ENCODE measurements at places on chromosomes 3 and 15. TPM values are rescaled to one million over a fixed set of nuclear protein-coding genes. Genes with fewer than 3 reads are reported as not detected.

ANKRD63 gene
- total RNA-seq: not detected

GABRB3 gene
- total RNA-seq: not detected

DHFR2 gene
- 6.9 TPM for total RNA-seq

PRICKLE2 gene
- not detected for total RNA-seq

DLL4 gene
- total RNA-seq: not detected

LDHAL6B gene
- not detected for total RNA-seq

TAGLN3 gene
- total RNA-seq: not detected

DNA sequence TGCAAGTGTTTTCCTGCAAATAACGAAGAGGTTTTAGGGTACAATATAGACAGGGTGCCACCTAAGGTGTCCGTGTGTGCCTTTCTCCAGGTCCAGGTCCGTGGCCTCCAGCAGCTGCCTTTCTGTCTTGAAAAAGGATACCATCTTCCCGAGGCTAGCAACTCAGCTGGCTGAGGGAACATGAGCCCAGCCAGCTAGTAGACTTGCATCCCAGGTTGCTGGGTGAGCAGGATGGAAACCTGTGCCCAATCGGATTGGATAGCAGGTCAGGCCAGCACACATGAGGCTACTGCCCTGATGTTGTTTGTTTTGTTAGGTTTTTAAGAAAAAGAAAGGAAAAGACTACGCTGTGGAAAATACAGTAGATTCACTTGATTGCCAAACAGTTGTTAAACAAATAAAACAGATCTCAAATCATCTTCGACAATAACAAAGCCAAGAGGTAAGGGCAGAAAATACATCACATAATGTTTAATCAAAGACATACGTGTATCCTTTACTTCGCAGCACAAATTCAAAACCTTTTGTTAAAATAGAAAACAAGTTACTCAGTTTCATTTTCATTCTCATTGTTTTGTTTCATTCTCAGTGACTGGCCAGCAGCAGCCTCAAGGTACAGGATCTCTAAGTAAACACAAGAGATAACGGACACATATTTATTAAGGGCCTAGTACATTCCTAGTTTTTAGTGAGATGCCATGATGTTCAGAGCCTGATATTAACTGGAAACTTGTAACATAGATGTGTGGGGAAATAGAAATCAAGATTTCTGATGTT lies 661.2 kb upstream of the NR2F2 start:
- H3K4me1 ChIP-seq: no peaks in the 10 kb centered on the region
- H3K36me3 ChIP-seq: no peaks in the 10 kb centered on the region
- no peak overlapping the region for H3K4me3 ChIP-seq
- peaks cover 5% of the 10 kb centered on the region for H3K27me3 ChIP-seq

DNA sequence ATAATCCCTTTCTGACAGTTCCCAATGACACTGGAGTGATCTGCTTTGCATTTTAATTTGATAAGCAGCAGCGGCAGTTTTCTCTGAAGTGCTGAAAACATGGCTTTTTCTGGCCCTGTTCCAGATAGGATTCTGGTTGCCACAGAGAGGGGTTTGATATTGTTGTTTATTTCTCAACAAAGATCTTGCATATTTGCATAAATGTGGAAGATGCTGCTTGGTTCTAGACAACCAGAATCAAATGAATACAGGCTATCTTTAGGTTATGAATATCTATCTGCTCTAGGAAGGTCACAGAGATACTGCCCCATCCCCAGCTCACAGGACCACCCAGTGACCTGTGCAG lies 137.1 kb downstream of the ZNF609 start:
- H3K27me3 ChIP-seq: no peaks in the 10 kb centered on the region
- H3K4me3 ChIP-seq: peak overlapping the region; percentile 21
- no peaks in the 10 kb centered on the region for H3K36me3 ChIP-seq
- peaks cover 57% of the 10 kb centered on the region for H3K4me1 ChIP-seq
- peak; percentile 6 for DNase-seq
- peak overlapping the region; percentile 49 for H3K27ac ChIP-seq

DNA sequence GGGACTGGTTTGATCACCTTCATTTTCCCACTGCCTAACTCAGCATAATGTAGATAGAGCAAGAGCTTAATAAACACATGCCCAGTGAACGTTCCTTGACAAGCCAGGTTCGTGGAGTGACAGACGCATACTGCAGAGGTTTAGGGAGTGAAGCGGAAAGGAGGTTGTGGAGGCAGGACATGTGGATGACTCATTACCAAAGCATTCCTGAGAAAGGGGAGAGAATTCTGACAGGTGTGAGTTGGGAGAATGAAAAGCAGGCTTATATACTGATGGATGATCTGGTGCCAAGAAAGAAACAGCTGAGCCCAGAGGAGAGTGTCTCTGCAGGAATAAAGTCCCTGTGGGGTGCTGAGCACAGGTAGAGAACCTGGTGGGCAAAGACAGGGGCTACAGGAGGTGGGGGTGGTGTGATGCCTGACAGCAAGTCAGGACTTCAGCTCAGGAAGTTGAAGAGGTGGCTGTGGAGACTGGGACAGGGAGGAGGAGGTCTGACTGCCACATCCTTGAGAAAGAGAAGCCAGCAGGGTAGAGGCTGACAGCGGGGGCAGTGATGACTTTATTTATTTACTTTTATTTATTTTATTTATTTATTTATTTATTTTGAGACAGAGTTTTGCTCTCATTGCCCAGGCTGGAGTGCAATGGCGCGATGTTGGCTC lies 2.4 kb upstream of the RPL29 start:
- H3K27me3 ChIP-seq: no peaks in the 10 kb centered on the region
- no peak for DNase-seq
- no peak overlapping the region for H3K27ac ChIP-seq

GRCh38 chr3:143016321-143016972 lies 15.1 kb downstream of the U2SURP start:
- H3K27me3 ChIP-seq: no peaks in the 10 kb centered on the region
- H3K36me3 ChIP-seq: peaks cover 34% of the 10 kb centered on the region
- H3K4me3 ChIP-seq: no peak overlapping the region
- DNase-seq: no peak
- H3K27ac ChIP-seq: no peak overlapping the region

DNA sequence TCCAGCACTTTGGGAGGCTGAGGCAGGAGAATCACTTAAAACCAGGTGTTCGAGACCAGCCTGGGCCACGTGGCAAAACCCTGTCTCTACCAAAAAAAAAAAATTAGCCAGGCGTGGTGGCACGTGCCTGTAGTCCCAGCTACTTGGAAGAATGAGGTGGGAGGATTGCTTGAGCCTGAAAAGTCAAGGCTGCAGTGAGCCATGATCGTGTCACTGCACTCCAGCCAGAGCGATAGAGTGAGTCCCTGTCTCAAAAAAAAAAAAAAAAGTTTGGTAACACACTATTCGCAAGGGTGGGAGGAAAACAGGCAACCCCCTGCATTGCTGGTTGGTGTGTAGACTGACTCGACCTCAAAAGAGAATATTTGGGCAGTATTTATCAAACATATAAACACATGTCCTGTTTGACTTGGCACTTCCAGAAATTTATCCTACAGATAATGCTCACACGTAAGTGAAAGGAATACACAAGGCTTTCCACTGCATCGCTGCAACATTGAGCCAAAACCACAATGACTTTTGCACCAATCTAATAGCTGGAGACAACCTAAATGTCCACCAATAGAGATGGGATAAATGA lies 3.1 kb upstream of the ANPEP start:
- H3K36me3 ChIP-seq: no peaks in the 10 kb centered on the region
- H3K27me3 ChIP-seq: peaks cover 16% of the 10 kb centered on the region

GRCh38 chr3:136350557-136350956 lies 100.4 kb downstream of the PCCB start:
- no peak for DNase-seq

- H3K27ac ChIP-seq: no peak overlapping the region
- H3K27me3 ChIP-seq: no peaks in the 10 kb centered on the region
- DNase-seq: no peak
- no peaks in the 10 kb centered on the region for H3K4me1 ChIP-seq
- H3K36me3 ChIP-seq: no peaks in the 10 kb centered on the region
Observed at GRCh38 chr3:159813822-159814531, 174.7 kb upstream of the IL12A start.

- no peaks in the 10 kb centered on the region for H3K4me1 ChIP-seq
- H3K27ac ChIP-seq: no peak overlapping the region
Observed at GRCh38 chr3:72160351-72160750, 375.4 kb upstream of the PROK2 start.

DNA sequence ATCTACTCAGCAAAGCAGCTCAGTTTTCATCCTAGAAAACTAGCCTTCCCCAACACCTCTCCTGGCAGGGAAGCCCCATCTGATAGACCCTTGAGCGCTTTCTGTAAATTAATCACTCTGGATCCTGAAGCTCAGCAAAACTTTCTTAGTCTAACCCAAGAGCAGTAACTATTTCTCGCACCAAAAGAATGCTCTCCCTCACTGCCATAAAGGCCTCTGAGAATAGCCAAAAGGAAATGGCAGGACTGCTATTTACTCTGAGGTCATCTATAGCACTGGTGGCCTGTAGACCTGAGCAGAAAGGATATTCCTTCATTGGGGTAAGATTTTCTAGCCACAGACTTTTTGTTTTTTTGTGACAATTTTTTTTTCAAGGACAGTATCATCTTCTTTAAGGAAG lies 345.8 kb upstream of the ADAMTS9 start:
- H3K4me3 ChIP-seq: no peak overlapping the region
- no peak overlapping the region for H3K27ac ChIP-seq
- no peak for DNase-seq
- no peaks in the 10 kb centered on the region for H3K4me1 ChIP-seq
- no peaks in the 10 kb centered on the region for H3K36me3 ChIP-seq

DNA sequence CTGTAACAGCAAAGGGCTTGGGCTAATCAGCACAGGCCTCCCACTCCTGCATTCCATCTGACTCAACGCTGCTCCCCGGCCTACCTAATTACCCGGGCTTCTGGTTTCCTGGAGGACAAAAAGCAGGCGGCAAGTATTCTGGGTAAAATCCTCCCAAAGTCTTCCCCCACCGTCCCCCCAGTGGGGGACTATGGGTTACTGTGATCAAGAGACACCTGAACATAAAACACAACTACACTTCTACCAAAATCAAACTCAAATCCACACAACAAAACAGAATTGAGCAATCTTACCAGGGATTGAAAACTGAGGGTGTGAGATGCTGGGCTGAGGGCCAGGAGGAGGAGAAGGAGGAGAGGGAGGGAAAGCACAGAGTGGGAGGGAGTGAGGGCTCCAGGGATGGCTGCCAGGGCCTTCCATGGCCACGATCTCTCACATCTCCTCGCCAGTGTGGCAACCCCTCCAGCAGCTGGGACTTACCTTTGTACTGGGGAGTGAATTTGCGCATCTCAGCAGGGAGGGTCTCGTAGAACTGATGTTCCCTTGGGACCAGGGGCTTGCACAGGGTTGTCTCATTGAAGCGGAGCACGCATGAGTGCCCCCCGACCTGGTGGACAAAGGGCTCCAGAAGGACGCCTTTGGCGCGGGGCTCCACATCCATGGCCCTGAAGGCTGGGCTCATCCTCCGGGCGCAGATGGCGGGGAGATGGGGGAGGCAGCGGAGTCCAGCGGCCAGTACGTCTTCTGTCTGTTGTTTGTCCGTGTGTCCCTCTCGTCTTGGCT lies 9.1 kb upstream of the NCKIPSD start:
- no peak overlapping the region for H3K27ac ChIP-seq
- no peak for DNase-seq

GRCh38 chr3:25633919-25634318 lies 30.8 kb downstream of the TOP2B start:
- H3K4me1 ChIP-seq: no peaks in the 10 kb centered on the region
- no peak overlapping the region for H3K4me3 ChIP-seq
- no peak for DNase-seq
- no peaks in the 10 kb centered on the region for H3K27me3 ChIP-seq
- peaks cover 32% of the 10 kb centered on the region for H3K36me3 ChIP-seq

- no peak overlapping the region for H3K27ac ChIP-seq
- H3K27me3 ChIP-seq: no peaks in the 10 kb centered on the region
- no peak for DNase-seq
- H3K36me3 ChIP-seq: no peaks in the 10 kb centered on the region
Observed at GRCh38 chr3:135040321-135041240, 245.5 kb downstream of the EPHB1 start.

DNA sequence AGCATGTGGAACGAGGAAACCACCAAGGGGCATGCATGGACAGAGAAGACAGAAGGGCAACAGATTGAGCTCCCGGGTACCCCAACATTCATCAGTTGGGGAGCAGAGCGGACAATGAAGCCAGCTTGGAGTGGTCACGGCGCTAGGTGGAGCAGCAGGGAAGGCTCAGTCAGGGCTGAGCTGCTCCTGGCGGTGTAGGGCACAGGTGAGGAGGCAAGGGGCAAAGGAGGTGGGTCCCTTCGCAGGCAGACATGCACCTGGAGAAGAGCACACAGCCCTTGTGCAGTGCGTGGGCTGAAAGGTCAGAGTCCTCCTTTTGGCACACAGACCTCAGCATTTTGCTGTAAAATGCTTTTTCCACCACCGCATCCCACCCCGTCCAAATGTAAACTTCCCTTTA lies 90.0 kb upstream of the SLC6A6 start:
- no peak for DNase-seq
- no peaks in the 10 kb centered on the region for H3K36me3 ChIP-seq
- no peak overlapping the region for H3K27ac ChIP-seq
- no peak overlapping the region for H3K4me3 ChIP-seq
- peaks cover 5% of the 10 kb centered on the region for H3K27me3 ChIP-seq
- no peaks in the 10 kb centered on the region for H3K4me1 ChIP-seq

GRCh38 chr15:31295658-31296057 lies 31.0 kb upstream of the KLF13 start:
- no peaks in the 10 kb centered on the region for H3K36me3 ChIP-seq
- H3K4me1 ChIP-seq: no peaks in the 10 kb centered on the region
- H3K27ac ChIP-seq: no peak overlapping the region
- no peak for DNase-seq

DNA sequence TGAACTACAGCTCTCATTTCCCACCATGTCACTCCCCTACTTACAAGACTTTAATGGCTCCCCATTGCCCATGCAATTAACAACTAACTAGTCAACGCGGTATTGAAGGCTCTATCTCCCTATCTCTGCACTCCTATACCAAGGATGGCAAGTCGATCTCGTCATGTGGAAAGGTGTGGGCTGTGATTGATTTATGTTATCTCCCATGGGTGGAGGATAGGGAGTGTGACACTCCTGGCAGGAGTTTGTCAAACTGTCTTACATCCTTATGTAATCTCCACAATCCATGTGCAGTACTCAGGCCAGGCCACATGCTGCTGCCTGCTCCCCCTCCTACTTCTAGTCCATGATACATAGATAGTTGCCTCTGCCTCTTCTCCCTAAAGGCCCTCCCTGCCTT lies 3.2 kb upstream of the RORA start:
- no peak overlapping the region for H3K27ac ChIP-seq
- H3K27me3 ChIP-seq: peaks cover 9% of the 10 kb centered on the region
- H3K36me3 ChIP-seq: no peaks in the 10 kb centered on the region
- DNase-seq: no peak
- peaks cover 8% of the 10 kb centered on the region for H3K4me1 ChIP-seq

DNA sequence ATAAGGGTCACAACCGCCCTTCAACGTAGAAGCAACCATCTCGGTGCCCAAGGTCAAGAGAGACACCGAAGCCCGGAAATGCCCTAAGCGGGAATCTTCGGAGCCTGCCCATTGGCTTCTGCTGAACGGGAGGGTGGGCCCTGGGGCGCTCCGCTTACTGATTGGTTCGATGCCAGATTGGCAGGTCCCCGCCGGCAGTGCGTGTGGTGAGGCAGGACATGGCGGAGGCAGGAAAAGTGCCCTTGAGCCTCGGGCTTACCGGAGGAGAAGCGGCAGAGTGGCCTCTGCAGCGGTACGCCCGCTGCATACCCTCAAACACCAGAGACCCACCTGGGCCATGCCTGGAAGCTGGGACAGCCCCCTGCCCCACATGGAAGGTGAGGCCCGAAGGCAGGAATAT lies at the start of gene REC114:
Gene REC114, plus strand, starts transcription at position 197 of the 400 bp plus-strand sequence. Its CDS starts 22 bp downstream, at position 219.
- no peaks in the 10 kb centered on the region for H3K36me3 ChIP-seq
- H3K4me3 ChIP-seq: no peak within 1 kb of the TSS
- no peak within 1 kb of the TSS for H3K27ac ChIP-seq
- no peak for DNase-seq
- H3K27me3 ChIP-seq: no peaks in the 10 kb centered on the region
- H3K4me1 ChIP-seq: peaks cover 2% of the 10 kb centered on the region

All from CD8-positive, alpha-beta memory T cell (primary cell).